ENCODE measurements at places on chromosomes 11 and 22.

- no peak for DNase-seq
These were observed 3.2 kb upstream of the PRR5 start for GRCh38 chr22:44698531-44699421.

DNA sequence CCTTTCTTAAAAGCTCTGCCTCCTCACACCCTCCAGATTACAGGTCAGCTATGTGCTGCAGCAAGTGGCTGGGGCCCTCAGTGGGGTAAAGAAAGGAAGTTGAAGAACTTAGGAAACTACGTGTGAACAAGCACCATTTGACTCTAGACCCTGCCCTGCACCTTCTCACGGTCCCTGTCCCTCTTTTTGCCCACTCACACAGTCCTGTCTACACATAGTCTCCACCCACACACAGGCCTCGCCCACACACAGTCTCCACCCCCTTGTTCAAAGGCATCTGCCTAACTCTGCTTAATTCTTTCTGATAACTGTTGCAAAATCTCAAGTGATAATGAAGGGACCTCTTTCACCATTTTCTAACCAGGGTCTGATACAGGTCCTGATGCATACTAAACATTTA is 59.0 kb downstream of the TMPRSS5 start:
- no peak for DNase-seq

GRCh38 chr11:123159183-123159857 is 35.7 kb downstream of the CLMP start:
- no peak for DNase-seq

- DNase-seq = no peak
These were observed 29.9 kb upstream of the LRRC32 start for GRCh38 chr11:76700177-76701100.

DNA sequence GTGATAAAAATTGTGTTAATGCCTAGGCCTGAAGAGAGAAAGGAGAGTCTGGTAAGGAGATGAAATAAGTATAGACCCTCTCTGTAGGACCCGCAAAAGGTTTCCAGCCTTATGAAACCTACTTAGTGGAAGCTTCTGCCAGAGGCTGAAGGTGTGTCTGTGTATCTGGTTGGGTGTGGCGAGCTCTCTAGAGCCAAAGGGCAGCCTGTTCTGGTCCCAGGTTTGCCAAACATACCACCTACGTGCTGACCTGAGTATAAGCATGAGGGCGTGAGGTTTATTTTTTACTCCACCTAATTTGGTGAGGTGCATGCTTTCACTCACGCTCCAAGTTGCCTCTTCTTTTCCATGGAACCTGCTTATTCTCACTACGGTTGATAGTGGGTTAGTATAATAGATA is 5.6 kb downstream of the CSTPP1 start:
- DNase-seq = no peak

DNA sequence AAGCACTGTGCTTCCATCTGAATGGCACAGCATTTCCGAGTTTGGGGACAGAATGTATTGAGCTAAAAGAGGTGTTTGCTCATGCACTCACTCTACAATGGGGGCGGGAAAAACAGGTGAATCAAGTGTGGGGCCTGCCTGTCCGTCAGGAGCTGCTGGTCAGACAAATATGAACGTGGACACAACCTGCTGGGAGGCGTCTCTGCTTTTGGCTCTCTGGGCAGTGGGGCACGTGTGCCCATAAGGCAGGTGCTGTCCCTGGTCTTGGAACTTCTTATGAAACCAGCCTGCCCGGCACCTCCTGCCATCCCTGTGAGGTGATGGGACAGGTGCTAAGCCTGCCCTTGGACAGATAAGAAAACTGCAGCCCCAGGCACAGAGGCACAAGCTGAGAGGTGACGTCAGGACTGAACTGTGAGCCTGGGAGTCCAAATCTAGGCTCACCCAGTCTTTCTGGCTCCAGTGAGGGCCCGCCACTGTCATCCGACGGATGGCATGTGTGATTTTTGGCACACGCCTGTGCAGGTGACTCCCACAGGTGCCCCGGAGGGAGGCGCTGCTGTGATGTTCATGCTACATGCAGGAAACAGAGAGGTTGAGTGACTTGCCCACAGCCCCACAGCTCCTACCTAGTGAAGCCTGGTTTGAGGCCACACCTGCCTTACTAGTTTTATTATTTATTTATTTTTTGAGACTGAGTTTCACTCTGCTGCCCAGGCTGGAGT is 51.6 kb downstream of the SMIM38 start:
- DNase-seq = no peak

- no peak for DNase-seq
These were observed 26.7 kb downstream of the ZBTB16 start for GRCh38 chr11:114085965-114086793.

DNA sequence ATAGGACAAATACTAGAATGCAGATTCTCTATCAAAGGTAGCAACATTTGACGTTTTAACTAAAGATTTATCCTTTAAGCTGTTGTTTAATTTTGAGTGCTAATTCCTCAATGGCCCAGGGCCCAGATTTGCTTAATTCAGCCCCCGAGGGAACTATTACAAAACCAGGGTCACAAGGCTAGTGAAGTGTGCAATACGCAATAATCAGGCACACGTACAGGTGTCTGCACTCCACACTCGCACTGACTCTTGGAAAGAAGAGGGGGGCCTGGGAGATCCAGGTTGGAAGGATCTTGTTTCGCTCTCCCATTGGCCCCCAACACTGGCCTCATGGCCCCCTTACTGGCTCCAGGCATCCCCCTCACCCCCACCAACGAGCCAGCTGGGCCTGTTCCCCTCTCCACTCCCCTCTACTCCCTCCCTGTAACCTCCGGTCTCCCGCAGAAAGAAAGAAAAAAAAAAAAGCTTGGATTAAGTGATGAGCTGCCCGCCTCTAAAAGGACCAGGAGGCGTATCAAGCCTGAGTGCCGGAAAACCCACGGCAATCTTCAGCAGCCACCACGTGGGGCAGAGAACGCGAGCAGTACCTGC is 2.2 kb upstream of the KIRREL3 start:
- no peak for DNase-seq

- DNase-seq = no peak
These were observed 7.0 kb downstream of the PC start for GRCh38 chr11:66951135-66951534.

DNA sequence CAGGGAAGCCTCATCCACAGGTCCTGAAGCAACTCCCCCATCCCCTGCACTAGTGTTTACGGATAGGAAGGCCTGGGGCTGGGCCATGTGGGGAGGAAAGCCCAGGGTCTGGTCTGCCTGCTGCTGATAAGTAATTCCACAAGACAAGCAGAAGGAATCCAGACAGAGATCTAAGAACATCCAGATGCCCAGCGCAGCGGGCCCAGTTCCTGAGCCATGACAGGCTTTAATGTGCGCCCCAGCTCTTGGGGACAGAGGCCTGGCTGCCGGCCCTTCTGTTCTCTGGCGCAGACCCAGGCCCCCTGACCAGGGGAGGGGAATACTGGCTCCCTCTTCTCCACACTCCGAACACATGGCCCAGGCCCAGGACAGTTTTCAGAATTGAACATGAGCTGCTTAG is 28.8 kb upstream of the ETS1 start:
- DNase-seq = no peak

DNA sequence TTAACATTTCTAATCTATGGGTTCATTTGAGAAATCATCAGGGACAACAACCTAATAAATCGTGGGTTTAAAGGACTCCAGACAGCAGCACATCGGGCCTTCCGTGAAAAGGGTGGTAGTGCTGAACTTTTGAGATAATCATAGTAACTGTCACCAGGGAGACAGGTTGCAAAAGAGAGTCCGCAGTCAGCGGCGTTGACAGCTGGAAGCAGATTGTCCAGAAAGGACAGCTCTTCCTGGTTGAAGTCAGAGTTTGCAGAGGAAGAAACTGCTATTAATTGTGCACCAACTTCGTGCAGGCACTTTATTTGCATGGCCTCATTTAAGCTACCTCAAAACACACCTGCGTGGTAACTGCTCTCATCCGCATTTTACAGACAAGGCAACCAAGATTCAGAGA is 20.5 kb upstream of the ISX start:
- DNase-seq = no peak

DNA sequence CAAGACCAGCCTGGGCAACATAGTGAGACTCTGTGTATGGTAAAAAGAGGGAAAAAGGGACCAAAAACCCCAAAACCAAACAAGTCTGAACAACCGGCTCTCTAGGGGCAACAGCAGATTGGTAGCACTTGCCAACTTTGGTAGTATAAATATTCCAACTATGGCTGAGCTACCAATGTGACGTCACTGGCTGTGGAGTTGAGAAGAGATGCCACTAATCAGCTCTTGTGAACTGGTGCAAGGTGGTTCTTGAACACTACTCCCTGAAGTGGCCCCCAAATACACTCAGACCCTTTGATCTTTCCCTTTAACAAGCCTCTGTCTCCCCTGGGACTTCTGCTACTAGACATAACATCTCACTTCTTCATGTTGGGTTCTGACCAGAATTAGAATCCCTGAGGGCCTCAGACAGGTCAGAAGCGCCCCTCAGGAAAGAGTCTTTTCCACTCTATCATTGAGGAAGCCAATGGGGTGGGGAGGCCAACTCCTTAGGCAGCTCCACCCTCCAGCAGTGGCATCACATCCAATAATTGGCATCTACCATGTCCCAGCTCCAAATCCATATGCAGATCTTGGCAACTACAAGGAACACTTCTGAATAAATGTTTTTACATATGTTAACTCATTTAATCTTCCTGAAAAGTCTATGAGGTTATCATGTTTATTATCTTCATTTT is 49.2 kb downstream of the RPL27A start:
- no peak for DNase-seq

DNA sequence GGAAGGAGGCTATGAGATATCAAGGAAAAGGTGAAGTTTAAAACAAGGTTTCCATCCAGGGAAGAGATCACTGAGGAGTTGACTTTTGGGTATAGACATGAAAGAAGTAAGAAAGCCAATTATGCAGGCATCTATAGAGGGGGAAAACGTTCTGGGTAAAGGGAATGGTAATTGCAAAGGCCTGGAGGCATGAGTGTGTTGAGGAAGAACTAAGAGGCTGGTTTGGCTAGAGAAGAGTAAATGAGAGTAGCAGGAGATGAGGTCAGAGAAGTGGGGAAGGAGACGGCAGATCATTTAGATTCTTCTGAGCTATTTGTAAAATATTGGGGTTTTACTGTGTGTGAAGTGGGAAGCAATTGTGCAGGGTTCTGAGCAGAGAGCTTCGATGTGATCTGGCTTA is 7.6 kb downstream of the ENDOD1 start:
- DNase-seq = no peak

DNA sequence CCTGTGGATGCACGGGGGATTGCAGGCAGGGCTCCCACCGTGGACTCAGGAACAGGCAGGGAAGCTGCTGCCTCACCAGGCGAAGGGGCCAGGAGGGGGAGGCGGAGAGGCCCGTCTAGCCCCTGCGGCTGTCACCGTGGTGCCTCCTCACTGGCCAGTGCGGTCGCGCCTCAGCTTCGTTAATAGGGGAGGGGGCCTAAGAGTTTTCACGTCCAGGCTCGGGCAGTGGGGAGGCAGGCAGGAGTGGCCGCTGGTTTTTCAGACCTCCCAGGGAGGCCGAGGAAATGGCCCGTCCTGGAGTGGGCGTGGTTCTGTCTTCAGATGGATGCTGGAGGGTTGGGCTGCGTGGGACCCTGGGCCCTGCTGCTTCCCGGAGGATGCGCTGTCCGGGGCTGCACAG is 91.1 kb upstream of the B3GAT1 start:
- no peak for DNase-seq

GRCh38 chr11:79390477-79390876 is 50.4 kb downstream of the TENM4 start:
- no peak for DNase-seq
